ENCODE measurements at places on chromosomes 12 and 14.
A peak's percentile ranks its signal among the peaks of the same experiment; 100 is the strongest.

GRCh38 chr12:51941604-51942003, 9.9 kb upstream of the ACVR1B start:
- DNase-seq = no peak

DNA sequence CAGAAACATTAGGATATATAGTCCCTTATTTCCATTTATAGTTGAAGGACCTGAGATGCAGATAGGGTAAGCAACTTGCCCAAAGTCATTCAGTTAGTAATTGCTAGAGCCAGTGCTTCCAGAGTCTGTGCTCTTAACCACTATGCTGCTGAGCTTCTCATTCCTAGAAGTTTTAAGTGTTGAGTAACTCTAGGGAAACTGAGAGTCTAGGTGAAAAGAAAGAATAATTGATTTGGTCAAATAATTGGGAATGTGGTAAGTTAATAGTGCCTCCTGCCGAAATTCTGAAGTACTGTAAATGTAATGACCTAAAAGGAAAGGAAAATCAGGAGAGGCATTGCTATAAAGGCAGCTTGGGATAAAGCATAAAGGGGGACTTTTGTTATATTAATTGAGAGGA, 14.1 kb downstream of the PYROXD1 start:
- no peak for DNase-seq

- DNase-seq = no peak
These were observed 22.9 kb upstream of the RASSF8 start for GRCh38 chr12:25935355-25936144.

DNA sequence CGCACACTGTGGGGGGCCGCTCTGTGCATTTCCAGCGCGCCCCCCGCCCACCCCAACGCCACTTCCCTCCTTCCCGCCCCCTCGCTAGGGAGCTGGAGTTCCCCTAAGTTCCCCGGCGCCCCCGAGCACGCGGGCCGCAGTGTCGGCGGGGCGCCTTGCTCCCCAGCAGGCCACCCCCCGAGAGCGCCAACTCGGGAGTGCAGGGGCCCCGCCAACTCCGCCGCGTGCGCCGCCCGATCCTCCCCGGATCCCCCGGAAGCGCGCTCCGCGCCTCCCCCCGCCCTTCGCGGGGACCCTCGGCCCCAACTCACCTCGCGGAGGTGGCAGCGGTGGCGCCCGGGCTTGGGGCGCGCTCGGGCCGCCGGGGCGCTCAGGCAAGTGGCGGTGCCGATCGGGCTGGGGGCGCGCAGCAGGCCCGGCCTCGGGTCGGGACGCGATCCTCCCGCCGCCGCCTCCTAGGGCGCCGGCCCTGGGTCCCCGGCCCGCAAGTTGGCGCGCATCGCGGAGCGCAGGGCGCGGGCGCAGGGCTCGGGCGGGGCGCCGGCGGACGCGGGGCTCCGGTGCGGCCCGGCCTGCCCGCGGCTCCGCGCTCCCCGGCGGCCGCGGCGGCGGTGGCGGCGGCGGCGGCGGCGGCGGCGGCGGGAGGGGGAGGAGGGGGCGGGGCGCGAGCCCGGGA, at the start of gene NCOR2:
Gene NCOR2 (minus strand): TSS at position 616 of the 676 bp plus-strand sequence. CDS start 72,361 bp downstream, outside the sequence.
- no peak for DNase-seq

- no peak for DNase-seq
These were observed 216.3 kb upstream of the ATXN7L3B start for GRCh38 chr12:74321381-74321780.

- no peak for DNase-seq
These were observed 8.4 kb upstream of the KRT6A start for GRCh38 chr12:52501490-52501889.

DNA sequence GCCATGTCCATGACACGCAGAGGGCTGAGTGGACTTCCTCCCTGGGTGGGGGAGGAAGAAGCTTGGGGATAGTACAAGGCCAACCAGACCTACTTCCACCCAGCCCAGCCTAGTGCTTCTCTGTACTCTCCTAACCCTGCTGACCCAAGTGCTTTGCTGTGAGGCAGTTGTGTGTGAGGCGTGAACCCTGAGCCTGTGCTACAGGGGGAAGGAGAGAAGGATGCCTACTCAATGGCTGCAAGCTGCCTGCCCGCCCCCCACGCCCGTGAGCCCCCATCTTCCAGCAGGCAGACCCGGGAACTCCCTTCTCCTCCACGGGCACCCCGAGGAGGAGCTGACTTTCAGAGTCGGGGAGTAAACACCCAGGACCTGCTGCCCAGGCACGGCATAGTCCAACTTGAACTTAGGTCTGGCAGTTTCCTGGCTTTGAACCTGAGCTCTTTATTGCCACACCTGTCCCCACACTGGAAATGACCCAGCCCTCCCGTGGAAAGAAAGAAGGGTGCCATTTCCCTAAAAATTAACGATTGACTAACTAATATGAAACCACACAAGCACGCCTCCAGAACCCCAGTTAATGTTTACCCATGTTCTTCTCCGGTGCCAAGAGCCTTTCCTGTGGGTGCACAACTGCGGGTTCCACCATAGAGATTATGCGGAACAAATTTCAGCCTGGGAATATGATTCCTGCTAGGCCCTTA, 10.8 kb downstream of the ALDH2 start:
- DNase-seq = no peak

- no peak for DNase-seq
These were observed 163.8 kb upstream of the LMNTD1 start for GRCh38 chr12:25716842-25717241.

- no peak for DNase-seq
These were observed 36.4 kb downstream of the MEG3 start for GRCh38 chr14:100862277-100862676.

DNA sequence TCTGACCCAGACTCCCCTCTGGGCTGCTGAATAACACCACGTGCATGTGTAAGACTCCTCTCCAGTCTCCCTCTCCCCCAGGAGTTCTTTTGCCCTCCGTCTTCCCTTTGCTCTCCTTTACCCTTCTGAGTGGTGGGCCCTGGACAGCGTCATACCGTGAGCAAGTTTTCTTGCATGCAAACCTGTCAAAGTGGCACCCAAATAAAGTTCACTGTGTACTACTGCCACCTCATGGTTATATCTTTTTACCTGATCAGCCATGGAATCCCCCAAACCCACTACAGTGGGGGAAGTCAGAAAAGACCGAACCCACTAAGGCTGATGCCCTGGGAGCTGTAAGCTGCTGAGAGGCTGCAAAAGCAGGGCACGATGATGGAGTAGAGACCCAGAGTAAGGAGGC, 131.1 kb upstream of the VRK1 start:
- no peak for DNase-seq

DNA sequence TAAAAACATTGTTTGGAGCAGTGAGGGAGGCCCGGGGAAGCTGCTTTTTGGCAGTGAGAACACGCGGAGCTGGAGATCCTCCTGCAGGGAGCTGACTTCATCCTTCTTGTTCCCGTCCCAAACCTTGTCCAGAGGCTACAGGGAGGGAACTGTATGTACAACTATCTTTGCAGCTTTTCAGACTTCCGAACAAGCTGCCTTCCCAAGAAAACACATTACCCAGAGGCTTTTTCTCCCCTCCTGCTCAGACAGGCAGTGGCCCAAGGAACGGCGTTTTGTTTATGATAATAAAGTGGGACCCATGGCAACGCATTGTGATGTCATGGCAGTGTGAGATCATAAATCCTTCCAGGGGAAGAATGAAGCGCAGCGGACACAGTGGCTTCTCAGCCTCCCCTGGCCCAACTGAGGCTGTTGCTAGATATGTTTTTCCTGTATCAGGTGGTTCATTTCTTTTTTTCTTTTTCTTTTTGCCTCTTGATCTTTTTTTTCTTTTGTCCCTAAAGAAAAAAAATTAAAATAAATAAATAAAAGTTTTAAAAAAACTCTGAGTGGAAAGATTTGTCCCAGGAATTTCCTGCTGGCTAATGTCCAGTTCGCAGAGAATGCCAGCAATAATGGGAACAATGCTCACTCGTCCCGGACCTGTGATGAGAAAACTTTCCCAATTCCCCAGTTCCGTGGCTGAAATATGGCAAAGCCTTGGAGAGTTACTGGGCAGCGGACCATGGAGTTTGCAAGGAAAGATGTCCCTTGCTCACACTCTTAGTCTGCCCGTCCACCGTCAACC, 103.4 kb upstream of the MAP1LC3B2 start:
- DNase-seq = no peak

- peak; percentile 52 for DNase-seq
These were observed 107.0 kb downstream of the PTCSC3 start for GRCh38 chr14:36069535-36069900.

DNA sequence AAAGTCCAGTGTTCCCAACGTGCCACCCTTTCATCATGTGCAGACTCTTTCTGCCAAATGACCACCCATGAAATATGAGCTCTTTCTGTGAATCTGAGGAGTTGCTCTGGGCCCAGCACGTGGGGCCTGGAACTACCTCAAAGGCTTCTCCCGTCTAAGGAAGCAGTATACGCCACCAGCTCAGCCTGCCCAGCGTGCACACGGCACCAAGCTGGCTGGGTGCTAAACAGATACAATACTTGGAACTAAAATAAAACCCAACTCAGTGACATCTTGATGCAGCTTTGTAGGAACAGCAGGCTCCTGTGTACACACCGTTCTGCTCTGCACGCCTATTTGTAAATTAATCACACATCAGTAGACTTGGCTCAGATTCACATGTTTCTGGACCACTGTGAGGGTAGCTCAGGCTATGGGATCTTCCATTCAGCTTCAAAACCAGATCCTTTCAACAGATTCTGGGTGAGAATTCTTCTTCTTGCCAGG, 74.8 kb downstream of the ARL6IP4 start:
- peak; percentile 34 for DNase-seq

DNA sequence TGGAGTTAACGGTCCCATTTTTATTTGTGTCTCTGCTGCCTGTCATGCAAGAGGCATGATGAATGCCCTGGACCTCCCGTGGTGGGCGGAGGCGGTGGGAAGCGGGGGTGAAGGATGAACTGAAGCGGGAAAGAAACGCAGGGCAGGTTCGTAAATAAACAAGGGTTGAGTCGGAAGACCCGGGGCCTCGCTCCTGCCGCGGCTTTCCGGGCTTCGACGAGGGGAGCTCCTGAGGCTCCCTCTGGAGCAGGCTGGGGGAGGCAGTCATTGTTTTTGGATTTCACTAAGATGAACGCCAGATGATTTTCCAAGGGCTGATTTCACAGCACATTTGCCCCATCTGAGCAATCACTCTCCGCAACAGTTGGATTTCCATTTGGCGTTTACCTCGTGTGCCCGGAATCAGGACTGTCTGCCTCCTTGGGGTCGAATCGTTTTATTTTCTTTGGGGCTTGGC, 130.2 kb downstream of the SLC38A6 start:
- no peak for DNase-seq

- no peak for DNase-seq
These were observed 669 bp downstream of the FANCM start for GRCh38 chr14:45136399-45136798.

DNA sequence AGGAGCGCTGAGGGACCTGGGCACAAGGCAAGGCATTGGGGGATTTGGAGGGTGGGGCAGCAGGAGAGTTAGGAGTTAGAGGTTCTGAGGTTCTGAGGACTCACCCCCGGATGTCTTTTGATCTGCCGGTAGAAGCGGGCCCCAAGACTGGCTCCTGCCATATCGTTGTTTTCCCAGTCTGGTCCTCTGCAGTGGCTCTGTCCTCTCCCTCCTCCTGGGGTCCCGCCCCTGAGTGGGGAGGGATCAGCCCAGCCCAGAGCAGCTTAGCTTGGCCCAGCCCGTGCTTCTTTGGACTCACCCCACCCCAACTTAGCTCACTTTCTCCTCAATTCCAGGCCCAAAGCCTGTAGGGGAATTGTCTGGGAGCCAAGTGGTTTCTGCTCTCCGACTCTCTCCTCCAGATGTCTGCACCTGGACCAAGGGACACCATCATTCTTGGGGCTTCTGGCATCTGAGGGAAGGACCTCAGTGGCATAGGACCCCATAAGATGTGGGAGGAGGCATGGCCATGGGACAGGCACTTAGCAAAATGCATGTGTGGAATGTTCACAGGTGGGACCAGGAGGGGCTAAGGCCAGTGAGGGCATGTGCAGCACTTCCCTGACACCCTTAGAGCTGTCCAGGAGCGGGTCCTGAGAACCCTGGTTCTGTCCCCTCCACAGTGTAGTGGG, 7.5 kb downstream of the SHMT2 start:
- DNase-seq = no peak

DNA sequence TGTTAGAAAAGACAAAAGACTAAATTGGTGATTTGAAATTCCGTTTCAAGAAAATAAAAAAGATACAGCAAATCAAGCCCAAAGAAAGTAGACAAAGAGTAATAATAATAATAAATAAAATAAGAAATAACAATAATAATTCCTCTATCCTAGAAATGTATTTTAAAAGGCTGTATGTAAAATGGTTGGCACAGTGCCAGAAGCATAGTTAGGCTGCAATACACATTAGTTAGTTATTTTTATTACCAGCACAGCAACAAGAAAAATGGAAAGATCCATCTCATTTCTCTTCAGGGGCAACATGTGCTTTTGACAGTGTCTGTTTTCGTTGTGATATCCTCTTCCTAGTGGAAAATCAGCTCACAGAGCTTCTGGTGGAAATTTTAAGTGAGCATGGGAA, 174.1 kb upstream of the TMTC1 start:
- no peak for DNase-seq

GRCh38 chr12:109725321-109726105, 11.9 kb downstream of the FAM222A start:
- DNase-seq = no peak

GRCh38 chr12:63967358-63968145, 123.1 kb downstream of the SRGAP1 start:
- no peak for DNase-seq

- peak; percentile 28 for DNase-seq
These were observed 678.2 kb downstream of the NRXN3 start for GRCh38 chr14:78848234-78848820.

- DNase-seq = no peak
These were observed 752 bp downstream of the PRICKLE1 start for GRCh38 chr12:42588524-42589464.

Data from SHP77 treated with DMSO at 0.1 percent for 48 hours (cell line).